ENCODE measurements at places on chromosomes 5 and 9.

DNA sequence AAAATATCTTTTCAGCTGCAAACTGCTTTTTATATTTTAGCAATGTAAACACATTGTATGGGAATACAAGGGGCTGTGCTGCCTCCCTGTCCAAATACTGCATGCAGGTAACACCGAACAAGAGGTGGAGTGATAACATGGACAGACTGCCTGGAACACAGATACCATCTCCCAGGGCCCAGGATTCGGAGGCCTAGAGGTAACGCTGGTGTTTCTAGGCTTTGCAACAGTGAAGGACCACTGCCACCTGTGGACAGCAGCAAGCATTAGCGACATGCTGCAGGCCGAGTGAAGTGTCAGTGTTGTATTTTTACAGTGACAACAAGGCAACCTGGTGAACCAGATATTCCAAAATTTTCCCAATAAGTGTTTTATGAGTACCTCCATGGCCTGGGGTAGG, 379.1 kb downstream of the DMRT2 start:
- DNase-seq, result no peak

GRCh38 chr9:26567976-26568375, 324.6 kb downstream of the CAAP1 start:
- no peak for DNase-seq

- no peak for DNase-seq
Measured at GRCh38 chr5:35857606-35858205, 1.0 kb downstream of the IL7R start.

DNA sequence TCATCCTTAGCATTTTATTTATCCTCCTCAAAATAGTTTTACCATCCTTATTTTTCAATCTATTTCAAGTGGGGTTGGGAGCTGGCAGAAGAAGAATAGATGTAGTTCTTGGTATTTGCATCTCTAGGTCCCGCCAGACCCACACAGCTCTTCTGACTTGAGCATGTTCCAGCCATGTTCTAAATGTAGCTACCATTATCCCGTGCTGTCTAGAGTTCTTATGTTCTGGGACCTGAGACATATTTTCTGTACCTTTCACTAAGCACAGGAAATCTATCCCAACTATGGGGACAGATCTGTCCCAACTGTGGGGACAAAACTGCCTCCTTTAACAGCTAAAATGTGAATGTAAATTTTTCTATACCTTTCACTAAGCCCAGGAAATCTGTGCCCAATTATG, 32.0 kb downstream of the PAM start:
- no peak for DNase-seq

GRCh38 chr9:89664896-89665329, 60.1 kb downstream of the GADD45G start:
- no peak for DNase-seq

- no peak for DNase-seq
Measured at GRCh38 chr5:2534251-2534650, 217.2 kb downstream of the IRX2 start.
